Stimulated activated CD4-positive, alpha-beta T cell treated with anti-CD3 and anti-CD28 coated beads, Interleukin-1b, Interleukin-23, amount 100 ng/mL, for 48 hours (primary cell): ENCODE measurements at places on chromosomes 7 and 10.

DNA sequence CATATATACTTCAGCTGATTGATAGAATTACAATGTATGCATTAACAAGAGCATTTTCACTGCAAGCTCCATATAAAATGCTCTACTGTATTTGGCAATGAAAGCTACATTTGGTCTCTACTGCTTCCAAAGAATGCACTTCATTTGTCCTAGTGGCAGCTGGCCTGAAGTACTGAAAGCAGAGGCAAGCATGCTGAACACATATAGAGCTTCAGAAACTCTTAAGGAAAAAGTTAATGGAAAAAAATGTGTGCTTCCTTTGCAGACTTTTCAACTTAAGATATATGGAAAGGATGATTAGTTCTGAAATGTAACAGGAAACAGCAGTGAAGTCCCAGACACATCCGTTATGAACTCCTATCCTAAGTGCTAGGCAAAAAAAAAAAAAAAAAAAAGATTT is 537.1 kb upstream of the POM121L12 start:
- DNase-seq = no peak

DNA sequence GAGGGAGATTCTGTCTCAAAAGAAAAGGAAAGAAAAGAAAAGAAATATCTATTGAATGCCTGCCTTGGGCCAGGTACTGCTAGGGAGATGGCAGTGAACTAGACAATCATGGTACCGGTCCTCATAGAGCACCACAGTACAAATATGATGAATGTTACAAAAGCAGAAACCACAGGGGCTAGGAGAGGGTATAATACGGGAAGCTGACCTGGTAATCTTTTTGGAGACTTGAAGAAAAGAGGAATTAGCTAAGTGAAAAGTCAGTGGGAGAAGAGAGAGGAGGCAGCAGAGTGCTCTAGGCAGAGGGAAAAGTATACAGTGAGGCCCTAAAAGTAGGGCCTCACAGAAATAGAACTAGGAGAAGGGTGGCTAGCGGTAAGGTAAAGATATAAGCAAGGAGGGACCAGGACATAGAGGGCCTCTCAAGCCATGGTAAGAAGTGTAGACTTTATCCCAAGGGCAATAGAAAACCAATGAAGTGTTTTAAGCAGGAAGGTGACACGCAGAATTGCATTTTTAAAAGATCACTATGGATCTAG is 42.8 kb upstream of the WNT8B start:
- no peak for DNase-seq

DNA sequence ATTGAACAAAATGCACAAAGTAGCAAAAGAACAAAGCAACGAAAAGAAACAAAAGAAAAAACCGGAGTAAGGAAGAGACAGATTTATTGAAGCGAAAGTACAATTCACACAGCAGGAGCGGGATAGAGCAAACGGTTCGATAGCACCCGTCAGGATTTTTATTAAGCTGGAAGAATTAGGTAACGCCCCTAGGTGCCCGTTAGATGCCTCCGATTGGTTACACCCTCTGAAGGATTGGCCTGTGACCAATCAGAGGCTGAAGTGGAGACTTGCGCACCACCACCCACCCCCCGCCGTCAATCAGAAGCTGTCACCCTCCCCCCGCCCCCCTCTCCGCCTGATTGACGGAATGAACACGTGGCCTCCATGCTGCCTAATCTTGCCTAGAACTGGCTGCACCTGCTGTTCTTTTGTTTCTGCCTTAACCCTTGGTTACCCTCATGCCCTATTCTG is 16.8 kb downstream of the OCM2 start:
- no peak for DNase-seq

DNA sequence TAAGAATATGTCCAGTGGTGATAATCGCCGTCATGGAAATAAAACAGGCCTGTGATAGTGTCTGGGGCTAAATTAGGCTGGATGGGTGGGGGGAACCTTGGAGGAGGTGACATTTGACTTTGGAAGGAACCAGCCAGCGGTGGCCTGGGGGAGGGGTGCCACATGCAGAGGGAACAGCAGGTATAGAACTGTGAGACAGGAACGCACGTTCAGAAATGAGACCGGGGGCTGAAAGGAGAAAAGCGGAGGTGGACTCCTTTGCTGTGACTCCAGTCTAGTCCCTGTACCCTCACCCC is 2.6 kb upstream of the CYP26A1 start:
- no peak for DNase-seq

DNA sequence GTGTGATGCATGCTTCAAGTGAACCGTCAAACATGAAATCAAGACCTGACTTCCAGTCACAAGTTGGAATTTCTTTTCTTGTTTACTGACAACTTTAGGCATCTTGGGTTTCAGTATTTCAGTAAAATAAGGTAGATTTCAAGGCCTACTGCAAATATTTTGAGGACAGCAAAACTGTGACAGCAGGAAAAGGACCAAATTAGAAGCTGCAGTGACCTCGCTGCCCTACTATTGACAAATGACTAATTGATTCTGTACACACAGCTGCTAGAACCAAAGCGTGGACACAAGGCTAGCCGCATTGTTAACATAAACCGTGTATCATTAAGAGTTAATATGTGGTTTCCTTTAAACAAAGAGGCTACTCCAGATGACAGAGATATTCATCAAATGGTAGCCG is 105.7 kb upstream of the SEC61G start:
- DNase-seq = no peak

DNA sequence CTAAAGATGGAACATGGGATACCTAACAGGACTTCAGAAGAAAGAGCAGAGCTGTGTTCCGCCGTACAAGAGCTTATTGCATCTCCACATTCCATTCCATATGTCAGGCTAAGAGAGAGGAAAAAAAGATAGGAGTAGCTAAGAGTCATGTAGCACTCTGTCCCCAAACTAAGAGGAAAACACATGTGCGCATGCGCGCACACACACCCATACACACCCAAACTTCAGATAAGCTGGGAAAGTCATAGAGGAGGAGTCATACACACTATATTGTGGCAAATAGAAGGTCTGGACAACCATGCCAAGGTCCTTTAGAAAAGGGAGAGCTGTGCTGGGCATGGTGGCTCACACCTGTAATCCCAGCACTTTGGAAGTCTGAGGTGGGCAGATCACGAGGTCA is 132.4 kb downstream of the RAB11FIP2 start:
- no peak for DNase-seq

DNA sequence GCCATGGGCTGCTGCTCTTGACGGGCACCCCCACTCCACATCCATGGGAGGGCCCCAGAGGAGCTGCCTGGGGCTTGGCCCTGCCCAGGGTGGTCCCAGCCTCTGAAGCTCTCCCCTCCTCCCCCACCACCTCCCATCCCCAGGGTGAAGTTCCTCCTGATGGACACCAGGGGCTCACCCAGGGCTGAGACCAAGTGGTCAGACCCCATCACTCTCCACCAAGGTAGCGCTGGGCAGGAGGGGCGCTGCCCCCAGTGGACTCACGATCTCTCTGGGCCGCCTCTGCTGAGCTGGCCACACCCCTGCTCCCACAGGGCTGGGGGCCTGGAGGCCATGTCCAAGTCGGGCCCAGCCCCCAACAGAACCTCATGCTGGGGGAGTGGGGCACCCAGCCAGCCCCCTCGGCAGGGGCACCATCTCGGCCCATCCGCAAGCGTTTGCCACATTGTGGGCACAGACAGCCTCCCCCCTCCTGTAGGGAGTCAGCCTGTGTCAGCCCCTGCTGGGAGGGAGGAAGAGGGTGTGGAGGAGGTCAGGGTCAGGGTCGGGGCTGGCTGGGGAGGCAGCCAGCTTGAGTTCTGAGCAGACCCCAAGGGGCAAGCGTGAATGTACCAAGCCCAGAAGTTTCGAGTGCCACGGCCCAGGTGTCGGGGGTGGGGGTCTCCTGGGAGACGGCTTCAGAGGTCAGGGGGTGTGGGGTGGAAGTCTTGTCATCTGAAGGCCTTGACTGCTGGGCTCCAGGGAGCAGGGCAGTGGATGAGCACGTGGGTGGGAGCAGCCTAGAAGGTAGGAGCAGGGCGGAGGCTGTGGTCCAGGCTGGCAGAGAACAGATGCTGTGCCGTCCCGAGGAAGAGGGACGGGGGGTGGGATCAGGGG is 2.8 kb downstream of the UPK3B start:
- no peak for DNase-seq

DNA sequence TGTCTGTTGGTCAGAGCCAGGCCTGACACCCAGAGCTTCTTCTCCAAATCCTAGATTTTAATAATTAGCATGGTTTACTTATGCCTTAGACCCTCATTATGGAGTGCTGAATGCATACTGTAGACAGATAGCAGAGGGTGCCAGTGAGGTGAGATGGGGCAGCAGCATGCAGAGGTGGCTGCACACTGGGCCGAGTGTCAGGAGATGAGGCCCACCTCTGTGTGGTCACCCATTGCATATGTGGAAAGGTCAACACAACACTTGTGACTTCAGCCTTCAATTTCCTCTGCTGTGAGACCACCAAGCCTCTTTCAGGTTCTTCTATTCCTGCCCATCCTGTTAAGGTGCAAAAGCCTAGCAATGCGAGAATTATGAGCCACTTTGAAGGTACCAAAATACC is 39.7 kb upstream of the NMT2 start:
- DNase-seq = no peak

GRCh38 chr10:18501198-18501597 is 150.2 kb downstream of the NSUN6 start:
- DNase-seq = peak; percentile 17

DNA sequence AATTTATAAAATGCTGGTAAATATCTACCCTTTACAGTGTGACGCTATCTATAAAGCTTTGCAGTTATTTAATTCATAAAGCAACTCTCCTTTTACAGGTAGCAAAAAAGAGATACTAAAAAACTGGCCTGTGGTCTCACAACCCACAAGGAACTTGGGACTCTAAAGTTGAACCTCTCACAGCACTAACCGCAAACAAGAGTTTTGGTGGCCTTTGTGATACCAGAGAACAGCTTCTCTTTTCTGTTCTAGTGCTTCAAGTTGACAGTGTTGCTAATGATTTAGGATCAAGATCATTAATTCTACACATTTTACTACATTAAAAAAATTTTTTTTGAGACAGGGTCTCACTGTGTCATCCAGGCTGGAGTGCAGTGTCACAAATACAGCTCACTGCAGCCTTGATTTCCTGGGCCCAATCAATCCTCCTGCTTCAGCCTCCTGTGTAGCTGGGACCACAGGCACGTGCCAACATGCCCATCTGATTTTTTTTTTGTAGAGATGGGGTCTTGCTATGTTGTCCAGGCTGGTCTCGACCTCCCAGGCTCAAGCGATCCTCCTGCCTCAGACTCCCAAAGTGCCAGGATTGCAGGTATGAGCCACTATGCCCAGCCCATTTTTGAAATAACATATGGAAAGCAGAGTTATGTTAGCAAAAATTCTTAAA is 56.0 kb upstream of the ST8SIA6 start:
- DNase-seq = no peak
